ENCODE measurements at places on chromosomes 7 and 10.

- no peak for DNase-seq
These were observed 16.0 kb upstream of the DNTT start for GRCh38 chr10:96288151-96288621.

- no peak for DNase-seq
These were observed 65.0 kb upstream of the TRIM8 start for GRCh38 chr10:102579328-102579727.

DNA sequence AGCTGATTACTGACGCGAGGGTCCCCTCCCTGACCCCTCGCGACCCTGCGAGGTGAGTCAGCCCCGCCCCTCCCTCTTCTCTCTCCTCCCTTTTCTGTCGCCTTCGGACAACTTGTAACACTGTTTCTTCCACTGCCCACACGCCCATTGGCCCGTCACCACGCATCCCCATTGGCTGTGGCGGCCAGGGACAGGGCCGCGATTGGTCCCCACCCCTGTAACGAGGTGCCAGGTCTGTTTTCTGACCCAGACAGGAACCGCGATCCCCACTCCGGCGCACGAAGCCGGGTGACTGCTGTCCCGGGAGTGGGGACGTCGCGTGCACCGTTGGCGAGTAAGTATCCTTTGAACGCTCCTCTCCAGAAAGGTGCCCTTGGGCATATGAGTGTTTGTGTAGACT lies at the start of gene STRA8:
Gene STRA8 (plus strand): TSS at position 269 of the 400 bp plus-strand sequence. CDS start 6,687 bp downstream, outside the sequence.
- DNase-seq = no peak

DNA sequence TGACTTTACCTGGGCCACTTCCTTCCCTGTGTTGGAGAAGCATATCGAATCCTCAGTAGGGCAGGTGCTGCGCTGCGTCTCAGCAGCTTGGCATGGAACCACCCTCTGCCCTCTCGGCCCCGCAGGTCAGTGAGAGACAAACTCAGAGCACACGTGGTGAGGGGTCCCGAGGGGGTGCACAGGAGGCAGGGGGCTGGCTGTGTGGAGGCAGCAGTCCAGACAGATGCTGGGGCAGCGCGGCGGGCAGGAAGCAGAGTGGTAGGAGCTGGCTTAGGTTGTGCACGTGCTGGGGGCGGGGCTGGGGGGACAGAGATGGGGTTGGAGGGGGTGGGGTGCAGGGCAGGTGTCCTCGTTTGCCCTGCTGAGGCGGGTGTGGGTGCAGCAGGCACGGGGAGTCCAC lies 33.1 kb downstream of the NUB1 start:
- DNase-seq = no peak

DNA sequence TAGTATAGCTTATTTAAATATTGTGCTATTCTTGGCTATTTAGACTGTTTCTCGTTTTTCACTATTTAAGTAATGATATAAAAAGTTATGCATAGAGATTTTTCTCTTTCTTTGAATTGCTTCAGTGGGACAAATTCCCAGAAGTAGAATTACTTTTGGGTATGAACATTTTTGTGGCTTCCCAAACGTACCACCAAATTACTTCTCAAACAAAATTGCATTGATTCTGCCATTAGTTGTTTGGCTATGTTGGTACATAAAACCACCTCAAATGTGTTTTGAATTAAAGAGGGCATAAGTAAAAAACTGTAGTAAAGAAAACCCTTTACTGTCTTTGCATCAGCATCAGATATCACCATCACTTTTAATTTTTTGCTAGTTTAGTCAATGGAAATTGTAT lies 31.0 kb downstream of the AKR1B1 start:
- no peak for DNase-seq

- no peak for DNase-seq
These were observed 350.3 kb downstream of the GALNT17 start for GRCh38 chr7:71482284-71482683.

DNA sequence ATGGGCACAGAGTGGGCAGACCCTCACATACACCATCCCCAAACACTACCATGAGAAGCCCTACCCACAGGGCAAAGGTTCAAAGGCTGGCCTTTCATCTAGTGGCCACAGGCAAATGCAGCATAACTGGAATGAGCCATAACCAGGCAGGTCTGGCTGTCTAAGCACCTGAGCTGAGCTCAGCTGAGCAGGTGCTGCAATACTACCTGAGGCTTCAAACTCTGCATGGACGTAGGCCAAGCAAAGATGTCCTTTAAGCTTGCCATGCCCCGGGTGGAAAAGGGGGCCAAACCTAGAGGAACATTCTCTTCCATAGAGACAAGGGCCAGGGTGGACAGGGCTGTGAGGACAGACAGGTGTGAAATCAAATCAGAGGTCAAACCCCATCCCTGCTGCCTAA lies 65.3 kb upstream of the CAMK2B start:
- DNase-seq = no peak
